ENCODE measurements at places on chromosomes 3 and 15. TPM values are rescaled to one million over a fixed set of nuclear protein-coding genes. Genes with fewer than 3 reads are reported as not detected.

DNA sequence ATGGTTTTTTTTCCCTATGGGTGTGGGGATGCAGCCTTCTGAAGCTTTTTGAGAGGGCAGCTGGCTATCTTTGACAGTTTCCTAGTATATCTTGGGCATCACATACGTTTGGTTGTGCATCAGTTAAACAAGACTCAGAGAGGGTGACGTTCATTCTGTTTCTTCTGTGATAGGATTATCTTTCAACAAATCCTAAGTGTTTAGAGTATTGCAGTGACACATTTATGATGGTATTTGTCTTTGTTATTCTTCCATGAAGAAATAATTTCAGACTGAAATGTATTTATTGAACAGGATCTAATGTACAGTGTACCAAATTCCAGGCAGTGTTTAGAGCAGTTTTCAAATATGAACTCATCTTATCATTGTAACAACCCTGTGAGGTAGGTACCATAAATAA, 114.4 kb downstream of the PLCL2 start:
- DNase-seq = no peak

GRCh38 chr3:136914739-136915138, 43.0 kb upstream of the IL20RB start:
- no peak for DNase-seq

The SOX14 gene
- not detected for total RNA-seq

GRCh38 chr15:33089878-33090757, 104.4 kb downstream of the FMN1 start:
- DNase-seq = no peak

The CD80 gene
- total RNA-seq = 16.8 TPM

The ADGRG7 gene
- total RNA-seq = not detected

DNA sequence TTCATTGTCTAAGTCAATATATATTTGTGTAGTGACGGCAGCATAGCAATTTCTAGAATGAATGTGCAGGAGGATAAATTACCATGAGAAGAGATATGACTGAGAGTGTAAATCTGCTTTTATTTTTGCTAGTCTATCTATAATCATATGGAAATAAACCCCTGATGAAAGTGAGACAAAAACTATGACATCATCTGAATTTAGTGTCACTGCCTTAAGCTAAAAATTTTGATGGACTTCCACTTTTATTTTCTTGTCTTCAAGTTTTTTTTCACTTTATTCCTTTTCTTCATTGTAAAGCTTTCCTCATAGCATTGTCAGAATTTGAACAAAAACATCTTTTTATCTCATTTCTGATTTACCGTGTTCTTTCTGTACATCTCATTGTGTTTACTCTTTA, 242.0 kb downstream of the CHST2 start:
- DNase-seq = no peak

The SLC6A6 gene
- total RNA-seq = 44.6 TPM

DNA sequence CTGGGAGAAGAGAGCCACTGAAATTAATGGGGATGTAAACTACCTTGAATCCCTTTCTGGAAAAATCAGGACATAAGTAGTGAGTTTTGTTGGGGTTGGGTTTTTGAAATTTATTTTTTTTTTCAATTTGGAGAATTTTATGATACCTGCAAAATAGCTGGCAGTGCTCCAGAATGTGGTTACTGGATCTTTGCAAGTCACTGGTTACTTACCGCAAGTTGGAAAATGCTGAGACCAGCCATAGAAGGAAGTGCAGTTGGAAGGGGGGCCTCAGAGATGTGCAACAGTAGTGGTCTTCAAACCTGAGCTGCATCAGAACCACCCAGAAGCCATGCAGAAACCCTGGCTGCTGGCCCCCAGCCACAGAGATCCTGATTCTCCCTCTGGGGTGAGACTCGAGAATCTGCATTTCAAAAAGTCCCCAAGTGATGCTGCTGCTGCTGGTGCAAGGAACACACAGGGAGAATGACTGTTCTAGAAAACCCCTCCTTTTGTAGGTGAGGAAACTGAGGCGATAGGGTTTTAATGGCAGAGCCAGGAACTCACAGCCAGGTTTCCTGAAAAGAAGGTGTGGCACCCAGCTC, 39.7 kb downstream of the SEMA5B start:
- no peak for DNase-seq

The SNURF gene
- 22.8 TPM for total RNA-seq

The SMCO1 gene
- not detected for total RNA-seq

DNA sequence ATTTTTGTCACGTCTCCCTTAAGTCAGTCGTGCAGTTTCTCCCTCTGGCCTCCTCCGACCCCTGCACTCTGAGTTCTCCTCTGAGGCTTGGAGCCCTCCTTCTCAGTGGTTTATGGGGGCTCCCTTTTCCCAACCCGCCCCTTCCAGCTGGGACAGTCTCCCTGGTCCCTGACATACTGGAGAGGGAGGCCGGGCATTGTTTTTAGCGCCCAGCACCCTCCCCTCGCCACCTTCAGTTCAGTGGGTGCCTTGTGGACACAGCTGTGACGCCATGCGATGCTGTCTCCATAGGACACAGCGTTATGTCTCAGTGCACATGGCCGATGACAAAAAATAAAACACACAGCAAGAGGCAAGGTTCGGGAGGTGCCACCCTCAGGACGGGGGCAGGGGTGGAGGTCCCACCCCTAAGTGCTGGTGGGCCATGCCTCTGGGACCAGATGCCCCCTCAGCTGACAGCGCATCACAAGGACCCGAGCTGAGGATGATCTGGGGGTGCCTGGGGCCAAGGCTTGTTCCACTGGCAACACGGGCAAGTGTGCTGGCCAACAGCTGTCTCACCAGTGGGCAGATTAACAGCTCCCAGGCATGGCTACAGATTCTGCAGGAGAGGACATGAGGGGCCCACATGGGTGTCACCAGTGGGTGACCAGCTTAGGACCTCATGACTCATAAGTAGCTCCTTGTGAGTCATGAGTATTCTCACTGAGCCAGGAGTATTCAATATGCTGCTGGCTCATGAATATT, 81.6 kb downstream of the PLXNA1 start:
- no peak for DNase-seq

GRCh38 chr3:45895686-45896468, 9.5 kb downstream of the CCR9 start:
- DNase-seq = no peak

DNA sequence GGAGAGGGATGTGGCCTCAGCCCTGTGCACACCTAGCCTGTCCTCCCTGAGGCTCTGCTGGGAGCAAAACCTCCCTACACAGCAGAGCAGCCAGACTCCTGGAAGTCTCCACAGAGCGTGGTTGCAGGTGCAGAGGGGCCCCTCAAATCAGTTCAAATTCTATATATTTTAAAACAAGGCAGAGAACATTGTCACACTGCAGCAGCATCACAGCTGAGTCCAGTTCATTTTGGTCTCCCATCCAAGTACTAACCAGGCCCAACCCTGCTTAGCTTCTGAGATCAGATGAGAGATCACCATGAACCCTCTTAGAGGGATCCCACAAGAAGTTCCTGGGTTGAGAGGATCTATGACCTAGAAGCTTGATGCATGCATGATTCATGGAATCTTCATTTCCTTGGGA, 331.0 kb upstream of the RGMA start:
- no peak for DNase-seq

The FAM107A gene
- total RNA-seq = not detected

- no peak for DNase-seq
Measured at GRCh38 chr15:50298340-50298739, 32.8 kb upstream of the HDC start.

- DNase-seq = no peak
Measured at GRCh38 chr3:10305331-10305902, 12.7 kb upstream of the GHRL start.

- DNase-seq = no peak
Measured at GRCh38 chr3:24492971-24493551, 1.6 kb downstream of the THRB start.

GRCh38 chr15:77001966-77002365, 7.0 kb downstream of the PSTPIP1 start:
- DNase-seq = no peak

DNA sequence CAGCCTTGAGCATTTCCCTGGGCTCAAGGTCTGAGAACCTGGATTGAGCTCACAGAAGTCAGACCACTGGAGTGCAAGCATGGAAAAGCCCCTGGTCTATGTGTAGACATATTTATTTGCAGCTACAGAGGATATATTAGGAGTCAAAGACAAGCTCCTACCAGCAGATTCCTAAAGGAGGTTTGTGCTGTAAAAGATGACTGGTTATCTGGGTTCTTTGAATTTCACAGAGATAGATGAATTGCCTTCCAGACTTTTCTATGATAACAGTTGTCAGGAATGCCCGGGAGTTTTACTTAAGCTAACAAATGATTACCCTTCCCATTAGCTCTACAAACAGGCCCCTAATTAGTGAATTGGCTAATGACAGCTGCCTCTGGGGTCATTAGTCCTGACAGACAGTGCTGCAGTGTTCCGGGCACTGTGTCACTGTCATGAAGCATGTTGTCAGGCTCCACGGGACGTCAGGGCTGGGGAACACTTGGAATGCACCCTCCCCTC, 48.8 kb upstream of the PLXNA1 start:
- DNase-seq = no peak

- DNase-seq = no peak
Measured at GRCh38 chr3:52076896-52077780, 20.8 kb upstream of the DUSP7 start.

- DNase-seq = no peak
Measured at GRCh38 chr3:157100608-157101396, 59.1 kb downstream of the CCNL1 start.

DNA sequence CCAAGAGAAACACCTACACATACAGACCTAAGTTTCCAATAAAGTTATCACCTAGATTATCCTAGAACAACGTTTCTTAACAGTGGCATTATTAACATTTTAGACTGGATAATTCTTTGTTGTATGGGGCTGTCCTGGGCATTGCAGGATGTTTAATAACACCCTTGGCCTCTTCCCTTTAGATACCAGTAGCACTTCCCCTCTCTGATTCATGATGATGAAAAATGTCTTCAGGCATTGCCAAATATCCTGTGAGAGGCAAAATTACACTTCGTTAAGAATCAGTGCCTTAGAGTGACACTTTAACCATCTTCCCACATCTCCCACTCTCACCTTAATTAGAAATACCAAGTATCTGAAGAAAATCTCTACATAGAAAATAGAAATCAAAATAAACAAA, 352.6 kb downstream of the CGGBP1 start:
- no peak for DNase-seq

The SLC22A13 gene
- total RNA-seq = 0.28 TPM

GRCh38 chr3:113663324-113663750, 33.1 kb downstream of the USF3 start:
- DNase-seq = no peak

The HYAL1 gene
- 0.13 TPM for total RNA-seq

- DNase-seq = no peak
Measured at GRCh38 chr3:112127522-112128494, 5.2 kb downstream of the GCSAM start.

DNA sequence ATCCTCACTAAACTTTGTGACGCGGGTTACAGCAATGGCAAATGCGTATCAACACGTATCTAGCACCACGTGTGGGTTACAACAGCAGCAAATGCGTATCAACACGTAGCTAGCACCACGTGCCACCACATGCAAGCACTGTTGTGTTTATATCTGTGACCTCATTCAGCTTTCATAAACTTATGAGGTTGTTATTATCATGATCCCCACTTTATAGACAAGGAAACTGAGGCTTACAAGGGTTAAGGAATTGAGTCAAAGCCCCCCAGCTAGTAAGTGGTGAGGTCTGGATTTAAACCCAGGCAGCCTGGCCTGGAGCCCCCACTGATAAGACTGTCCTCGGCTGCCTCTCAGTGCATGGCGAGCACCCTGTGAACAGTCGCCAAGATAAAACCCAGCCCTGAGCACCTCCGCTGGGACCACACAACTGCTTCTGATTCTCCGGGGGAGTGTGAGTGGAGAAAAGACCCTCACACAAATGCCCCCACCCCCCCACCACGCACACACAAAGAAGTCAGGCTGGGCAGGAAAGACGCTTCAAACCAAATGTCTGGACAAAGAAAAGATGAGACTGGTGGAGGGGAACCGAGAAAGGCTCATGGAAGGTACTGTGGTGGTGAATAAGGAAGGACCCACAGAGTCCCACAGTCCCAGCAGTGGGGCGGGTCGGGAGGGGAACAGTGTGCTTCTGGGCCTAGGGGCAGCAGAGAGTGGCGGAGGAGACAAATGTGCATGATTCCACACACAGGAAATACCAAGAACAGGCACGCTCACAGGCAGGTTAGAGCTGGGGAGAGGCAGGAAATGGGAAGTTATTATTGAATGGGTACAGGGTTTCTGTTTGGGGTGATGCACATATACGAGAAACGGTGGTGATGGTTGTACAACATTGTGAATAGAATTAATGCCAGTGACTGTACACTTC, 173.4 kb downstream of the XXYLT1 start:
- DNase-seq = no peak

The DUOXA1 gene
- total RNA-seq = 0.09 TPM

DNA sequence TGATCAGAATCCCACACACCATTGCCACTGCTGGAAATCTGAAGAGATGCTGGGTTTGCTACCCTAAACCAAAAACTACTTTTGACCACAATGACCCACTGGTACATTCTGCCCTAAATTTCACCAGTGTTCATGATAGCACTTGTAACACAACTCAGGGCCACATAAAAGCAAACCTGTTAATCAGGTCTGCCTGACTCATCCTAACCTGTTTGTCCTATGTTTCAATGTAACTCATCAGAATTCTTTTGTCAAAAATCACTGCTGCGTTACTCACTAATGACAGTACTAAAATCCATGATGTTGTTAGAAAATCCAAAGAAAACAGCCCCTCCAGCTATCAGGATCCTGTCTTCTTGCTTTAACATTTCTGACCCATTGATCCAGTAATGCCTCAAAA, 55.6 kb upstream of the XCR1 start:
- DNase-seq = no peak

- no peak for DNase-seq
Measured at GRCh38 chr3:197890693-197891092, 59.3 kb upstream of the RPL35A start.

- no peak for DNase-seq
Measured at GRCh38 chr3:42666577-42666998, 13.1 kb downstream of the ZBTB47 start.

DNA sequence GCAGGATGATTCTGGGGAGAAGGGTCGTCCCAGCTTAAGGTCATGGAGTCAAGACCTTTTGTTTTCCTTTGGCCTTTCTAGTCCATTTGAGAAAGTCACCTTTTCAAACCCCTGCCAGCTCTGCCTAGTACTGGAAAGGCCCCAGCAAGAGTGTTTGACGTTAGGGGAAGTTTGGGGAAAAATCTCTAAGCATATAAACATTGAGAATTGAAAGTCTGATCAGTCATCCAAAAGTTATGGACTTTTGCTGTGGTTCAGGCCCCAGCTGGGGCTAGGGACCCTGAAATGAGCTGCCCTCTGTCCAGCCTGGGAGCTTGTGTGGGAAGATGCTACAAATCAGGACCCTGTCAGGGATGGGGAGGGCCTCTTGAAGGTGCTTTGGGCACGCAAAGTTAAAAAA, 21.6 kb downstream of the SLC6A6 start:
- no peak for DNase-seq

The SEMA3G gene
- 0.13 TPM for total RNA-seq

The ERICH6 gene
- total RNA-seq = not detected

GRCh38 chr3:51928438-51928837, 13.3 kb downstream of the RRP9 start:
- no peak for DNase-seq

Measured in CD8-positive, alpha-beta memory T cell (primary cell).